Left ventricle myocardium inferior (tissue), 1 donor: ENCODE measurements at places on chromosomes 11 and 22.

DNA sequence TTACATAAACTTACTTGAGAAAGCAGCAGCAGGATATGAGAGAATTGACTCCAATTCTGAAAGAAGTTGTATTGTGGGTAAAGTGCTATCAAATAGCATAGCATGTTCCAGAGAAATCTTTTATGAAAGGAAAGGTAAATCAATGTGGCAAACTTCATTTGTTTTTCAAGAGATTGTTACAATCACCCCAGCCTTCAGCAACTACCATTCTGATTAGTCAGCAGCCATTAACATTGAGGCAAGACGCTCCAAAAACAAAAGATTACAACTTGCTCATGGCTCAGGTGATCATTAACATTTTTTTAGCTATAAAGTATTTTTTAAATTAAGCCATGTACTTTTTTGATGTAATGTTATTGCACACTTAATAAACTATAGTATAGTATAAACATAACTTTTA is 357.2 kb downstream of the TMEM135 start:
- no peak for DNase-seq

DNA sequence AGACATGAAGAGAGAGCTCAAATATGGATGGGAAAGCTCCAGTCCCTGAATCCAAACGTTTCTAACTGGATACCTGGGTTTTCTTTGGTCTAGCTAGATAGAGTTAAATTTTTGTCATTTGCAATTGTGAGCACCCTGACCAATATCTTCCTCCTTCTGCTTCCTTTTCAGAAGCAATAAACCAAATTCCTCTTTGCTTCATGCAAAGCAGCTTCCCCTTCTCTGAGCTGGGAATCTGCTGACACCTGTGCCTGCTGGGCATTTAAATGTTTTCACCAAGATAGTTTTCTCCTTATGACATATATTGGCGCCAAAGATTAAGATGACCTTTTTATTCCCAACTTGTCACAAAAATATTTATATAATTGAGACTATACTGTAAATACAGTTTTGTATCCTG is 27.9 kb upstream of the PAK1 start:
- no peak for DNase-seq

GRCh38 chr11:46465683-46466082 is 74.1 kb upstream of the CHRM4 start:
- no peak for DNase-seq

- DNase-seq: no peak
Observed at GRCh38 chr11:130380778-130381177, 47.6 kb downstream of the ADAMTS8 start.

- DNase-seq: peak; percentile 34
Observed at GRCh38 chr11:19455731-19456130, 215.0 kb upstream of the E2F8 start.

GRCh38 chr22:32680277-32680676 is 121.2 kb upstream of the TIMP3 start:
- DNase-seq: no peak
